CD8-positive, alpha-beta memory T cell (primary cell): ENCODE measurements at places on chromosomes 6 and 20. TPM values are rescaled to one million over a fixed set of nuclear protein-coding genes. Genes with fewer than 3 reads are reported as not detected.

DNA sequence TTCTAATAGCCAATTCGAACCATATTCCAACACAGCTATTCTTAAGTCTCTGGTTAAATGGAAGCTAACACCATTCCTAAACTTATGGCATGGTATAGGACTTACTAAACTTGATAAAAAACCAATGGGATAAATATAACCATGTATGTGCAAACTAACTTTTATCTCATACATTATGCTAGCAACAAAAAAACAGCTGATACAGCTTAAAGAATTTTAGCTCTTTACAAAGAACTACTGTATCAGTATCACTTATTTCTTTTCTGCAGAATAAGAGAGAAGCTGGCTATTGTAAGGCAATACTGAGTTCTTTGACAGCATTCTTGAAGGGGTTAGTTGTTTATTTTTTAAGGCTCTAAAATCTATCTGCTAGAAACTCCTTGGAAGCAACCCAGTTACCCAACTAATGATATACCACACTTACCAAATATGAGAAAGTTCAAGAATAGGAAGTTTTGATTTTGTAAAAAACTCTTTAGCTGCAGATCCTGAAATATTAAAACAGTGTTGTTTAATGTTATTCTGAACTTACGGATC lies 44.9 kb downstream of the REPS1 start:
- H3K27ac ChIP-seq = no peak overlapping the region
- no peak for DNase-seq
- H3K27me3 ChIP-seq = no peaks in the 10 kb centered on the region
- peaks cover 9% of the 10 kb centered on the region for H3K36me3 ChIP-seq

- no peak overlapping the region for H3K4me3 ChIP-seq
- no peaks in the 10 kb centered on the region for H3K36me3 ChIP-seq
- H3K27ac ChIP-seq = no peak overlapping the region
- H3K4me1 ChIP-seq = no peaks in the 10 kb centered on the region
These were observed 161.4 kb downstream of the TBXT start for GRCh38 chr6:166005944-166006899.

- H3K4me3 ChIP-seq = no peak overlapping the region
- no peaks in the 10 kb centered on the region for H3K36me3 ChIP-seq
- no peak overlapping the region for H3K27ac ChIP-seq
- peaks cover 25% of the 10 kb centered on the region for H3K27me3 ChIP-seq
- DNase-seq = no peak
These were observed 95.0 kb upstream of the SIRPA start for GRCh38 chr20:1800180-1800579.

KIAA1586 gene
- total RNA-seq = 18.5 TPM

GHRH gene
- total RNA-seq = not detected

- no peaks in the 10 kb centered on the region for H3K4me1 ChIP-seq
- no peak for DNase-seq
These were observed 58.4 kb upstream of the IER3 start for GRCh38 chr6:30802731-30803130.

AK9 gene
- 5.1 TPM for total RNA-seq

DNA sequence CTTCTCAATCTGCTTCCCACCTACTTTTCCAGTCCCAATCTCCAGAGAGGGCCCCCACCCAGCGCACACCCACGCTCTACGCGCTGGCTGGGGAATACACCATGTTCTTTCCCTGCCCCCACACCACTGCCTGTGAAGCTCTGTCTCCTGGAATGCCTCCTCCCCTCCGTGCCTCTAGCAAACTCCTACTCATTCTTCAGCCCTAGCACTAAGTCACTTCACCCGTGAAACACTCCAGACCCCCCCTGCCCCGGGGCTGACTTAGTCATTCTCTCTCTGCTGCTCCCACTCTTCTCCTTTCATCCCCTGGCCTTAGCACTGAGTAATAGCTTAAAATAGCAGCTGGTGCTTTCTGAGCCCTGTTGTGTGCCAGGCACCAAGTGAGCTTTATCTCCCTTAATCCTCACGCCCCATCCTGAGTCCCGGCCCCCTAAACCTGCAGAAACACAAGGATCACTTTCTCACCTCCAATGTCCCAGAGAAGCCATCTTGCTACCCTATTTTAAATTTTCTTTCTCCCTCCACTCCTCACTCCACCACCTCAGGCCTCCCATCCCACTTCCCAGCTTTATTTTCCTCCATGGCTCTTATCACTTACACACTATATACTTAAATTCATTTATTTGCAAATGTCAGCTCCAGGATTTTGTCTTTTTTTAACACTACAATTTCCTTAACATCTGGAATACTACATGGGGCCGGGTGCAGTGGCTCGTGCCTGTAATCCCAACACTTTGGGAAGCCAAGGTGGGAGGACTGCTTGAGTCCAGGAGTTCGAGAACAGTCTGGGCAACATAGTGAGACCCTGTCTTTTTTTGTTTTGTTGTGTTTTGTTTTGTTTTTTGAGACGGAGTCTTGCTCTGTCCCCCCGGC lies 6.3 kb upstream of the PARD6B start:
- no peaks in the 10 kb centered on the region for H3K36me3 ChIP-seq
- no peaks in the 10 kb centered on the region for H3K27me3 ChIP-seq
- H3K27ac ChIP-seq = peak overlapping the region; percentile 21
- no peak overlapping the region for H3K4me3 ChIP-seq
- DNase-seq = no peak
- H3K4me1 ChIP-seq = no peaks in the 10 kb centered on the region
